ENCODE measurements at places on chromosomes 11 and 22.
A peak's percentile ranks its signal among the peaks of the same experiment; 100 is the strongest.

DNA sequence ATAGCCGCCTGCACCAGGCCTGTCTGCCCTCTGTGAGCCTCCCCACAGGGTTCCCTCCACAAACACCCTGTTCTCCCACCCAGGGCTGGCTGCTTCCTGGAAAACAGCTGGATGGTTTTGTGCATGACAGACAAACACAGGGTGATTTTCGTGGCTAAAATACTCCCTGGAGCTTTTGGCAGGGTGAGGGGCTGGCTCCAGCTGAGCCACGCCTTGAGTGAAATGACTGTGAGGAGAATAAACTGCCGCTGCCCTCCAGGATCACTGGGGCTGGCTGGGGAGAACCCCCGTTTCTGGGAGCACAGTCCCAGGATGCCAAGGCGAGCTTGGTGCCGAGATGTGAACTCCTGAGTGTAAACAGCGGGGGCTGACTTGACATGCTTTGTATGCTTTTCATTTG, 20.3 kb upstream of the PPP6R3 start:
- H3K27me3 ChIP-seq: no peaks in the 10 kb centered on the region
- H3K4me3 ChIP-seq: no peak overlapping the region
- no peak overlapping the region for H3K27ac ChIP-seq
- H3K36me3 ChIP-seq: no peaks in the 10 kb centered on the region

DNA sequence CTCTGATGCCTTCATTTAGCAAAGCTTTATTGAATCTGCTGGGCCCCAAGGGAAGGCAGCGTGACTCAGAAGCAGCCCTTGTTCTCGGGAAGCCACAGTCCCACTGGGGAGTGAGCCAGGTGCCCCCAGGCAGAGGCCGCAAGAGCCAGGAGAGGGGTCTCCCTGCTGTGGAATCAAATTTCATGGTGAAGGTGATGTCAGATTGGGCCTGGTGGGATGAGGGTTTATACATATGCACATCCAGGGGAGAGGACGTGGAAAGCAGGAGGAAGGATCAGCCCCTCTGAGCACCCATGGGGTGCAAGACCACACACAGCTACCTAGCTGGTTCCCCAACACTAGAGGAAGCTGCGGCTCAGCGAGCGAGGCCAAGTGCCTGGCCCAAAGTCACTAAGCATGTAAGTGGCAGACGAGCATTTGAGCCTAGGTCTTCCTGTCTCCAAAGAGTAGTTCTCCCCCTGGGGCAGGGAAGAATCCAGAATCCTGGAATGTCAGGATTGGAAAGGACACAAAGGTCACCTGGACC, 2.0 kb downstream of the SYNGR1 start:
- H3K27me3 ChIP-seq: peaks cover 37% of the 10 kb centered on the region
- no peak overlapping the region for H3K27ac ChIP-seq
- H3K4me3 ChIP-seq: no peak overlapping the region
- H3K36me3 ChIP-seq: no peaks in the 10 kb centered on the region
- peaks cover 2% of the 10 kb centered on the region for H3K4me1 ChIP-seq

DNA sequence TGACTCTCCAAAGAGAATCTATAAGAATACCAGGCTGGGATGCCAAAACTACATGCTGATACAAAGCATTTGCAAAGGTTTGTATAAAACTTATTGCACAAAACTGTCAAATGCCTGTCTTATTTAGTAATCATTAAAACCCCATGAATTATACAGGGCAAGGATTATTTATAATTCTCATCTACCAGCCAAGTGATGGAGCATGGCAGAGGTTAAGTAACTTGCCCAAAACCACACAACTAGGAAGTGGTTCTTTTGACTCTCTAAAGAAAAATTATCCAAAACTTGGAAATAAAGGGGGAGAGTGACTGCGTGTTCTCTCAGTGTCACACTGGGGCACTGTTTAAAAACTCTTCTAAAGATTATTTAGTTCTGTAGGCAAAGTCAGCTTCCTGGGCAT, 17.4 kb upstream of the CLMP start:
- H3K4me3 ChIP-seq: no peak overlapping the region
- peaks cover 55% of the 10 kb centered on the region for H3K27me3 ChIP-seq
- H3K4me1 ChIP-seq: no peaks in the 10 kb centered on the region
- H3K27ac ChIP-seq: no peak overlapping the region

DNA sequence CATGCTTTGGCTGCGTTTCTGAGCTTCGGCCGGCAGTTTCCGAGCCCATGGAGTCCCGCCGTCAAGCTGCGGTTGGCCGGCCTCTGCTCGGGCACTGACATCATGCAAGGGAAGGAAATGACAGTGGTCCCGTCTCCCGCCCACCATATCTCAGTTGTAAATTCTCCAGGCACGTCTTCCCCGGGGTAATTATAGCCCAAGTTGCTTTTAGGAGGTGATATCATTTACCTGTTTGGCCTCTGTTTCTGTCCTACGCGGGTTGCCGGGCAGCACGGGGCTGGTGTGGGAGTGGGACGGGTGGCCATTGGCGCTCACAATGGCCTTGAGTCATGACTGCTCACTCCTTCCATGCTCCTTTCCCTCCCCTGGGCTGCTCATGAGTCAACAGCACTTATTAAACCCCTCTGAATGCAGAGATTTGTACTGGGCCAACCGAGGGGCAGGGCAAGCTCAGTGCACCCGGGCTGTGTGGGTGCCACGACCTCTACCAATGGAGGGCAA, 4.2 kb upstream of the ANO1 start:
- H3K27ac ChIP-seq: no peak overlapping the region
- no peak for DNase-seq
- H3K27me3 ChIP-seq: peaks cover 64% of the 10 kb centered on the region
- H3K4me1 ChIP-seq: peaks cover 2% of the 10 kb centered on the region
- no peaks in the 10 kb centered on the region for H3K36me3 ChIP-seq
- H3K4me3 ChIP-seq: no peak overlapping the region

GRCh38 chr22:48554893-48555572, 1272.6 kb downstream of the BRD1 start:
- H3K4me3 ChIP-seq: no peak overlapping the region
- no peak overlapping the region for H3K27ac ChIP-seq
- no peaks in the 10 kb centered on the region for H3K27me3 ChIP-seq
- no peak for DNase-seq
- H3K4me1 ChIP-seq: no peaks in the 10 kb centered on the region

DNA sequence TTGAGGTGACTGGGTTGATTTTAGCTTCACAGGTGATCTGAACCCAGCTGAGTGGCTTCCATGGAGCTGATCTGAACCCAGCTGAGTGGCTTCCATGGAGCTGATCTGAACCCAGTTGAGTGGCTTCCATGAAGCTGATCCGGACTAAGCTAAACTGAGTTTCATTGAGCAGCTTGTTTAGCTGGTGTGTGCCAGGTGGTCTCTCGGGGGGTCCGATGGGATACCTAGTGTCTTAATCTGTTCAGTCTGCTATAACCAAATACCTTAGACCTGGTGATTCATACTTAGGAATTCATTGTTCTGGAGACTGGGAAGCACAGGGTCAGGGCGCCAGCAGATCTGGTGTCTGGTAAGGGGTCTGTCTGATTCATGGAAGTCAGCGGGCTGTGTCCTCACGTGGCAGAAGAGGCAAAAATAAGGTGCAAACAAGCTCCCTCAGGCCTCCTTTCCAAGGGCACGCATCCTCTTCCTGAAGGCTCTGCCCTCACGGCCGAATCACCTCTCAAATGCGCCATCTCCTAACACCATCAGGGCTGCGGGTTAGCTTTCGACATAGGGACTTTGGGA, 52.5 kb upstream of the KCNQ1OT1 start:
- no peaks in the 10 kb centered on the region for H3K27me3 ChIP-seq
- no peak overlapping the region for H3K4me3 ChIP-seq
- H3K27ac ChIP-seq: no peak overlapping the region
- no peaks in the 10 kb centered on the region for H3K36me3 ChIP-seq
- H3K4me1 ChIP-seq: no peaks in the 10 kb centered on the region

DNA sequence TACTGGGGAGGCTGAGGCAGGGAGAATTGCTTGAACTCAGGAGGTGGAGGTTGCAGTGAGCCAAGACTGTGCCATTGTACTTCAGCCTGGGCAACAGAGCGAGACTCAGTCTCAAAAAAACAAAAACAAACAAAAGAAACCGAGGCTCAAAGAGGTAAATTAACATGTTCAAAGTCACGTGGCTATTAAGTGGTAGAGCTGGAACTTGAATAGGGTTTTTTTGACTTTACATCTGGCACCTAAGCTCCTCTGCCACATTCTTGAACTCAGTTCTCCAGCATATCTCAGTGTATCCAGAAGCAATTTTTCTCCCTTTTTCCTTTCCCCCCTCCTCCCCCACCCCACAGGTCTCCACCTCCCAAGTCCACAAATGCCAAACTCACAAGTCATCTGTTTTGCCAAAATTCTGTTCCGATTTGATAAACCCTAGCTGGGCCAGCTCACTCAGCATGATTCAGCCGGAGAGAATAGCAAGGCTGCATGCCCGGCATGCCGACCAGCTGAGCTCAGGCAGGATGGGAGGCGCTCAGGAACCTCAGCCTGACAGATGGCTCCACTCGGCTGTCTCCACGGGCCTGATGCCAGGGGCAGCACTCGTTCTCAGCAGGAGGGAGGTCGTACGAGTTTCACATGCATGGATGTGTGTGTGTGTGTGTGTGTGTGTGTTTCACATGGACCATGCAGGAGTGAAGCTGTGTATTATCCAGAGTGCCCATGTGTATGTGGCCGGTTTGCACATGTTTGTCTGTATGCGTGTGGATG, 63.2 kb upstream of the RRAS2 start:
- H3K27ac ChIP-seq: no peak overlapping the region
- no peak overlapping the region for H3K4me3 ChIP-seq
- peaks cover 2% of the 10 kb centered on the region for H3K27me3 ChIP-seq
- H3K4me1 ChIP-seq: peaks cover 14% of the 10 kb centered on the region
- DNase-seq: no peak

GRCh38 chr11:78110830-78111229, 28.6 kb downstream of the ALG8 start:
- no peaks in the 10 kb centered on the region for H3K4me1 ChIP-seq
- no peak overlapping the region for H3K4me3 ChIP-seq
- H3K27me3 ChIP-seq: no peaks in the 10 kb centered on the region

DNA sequence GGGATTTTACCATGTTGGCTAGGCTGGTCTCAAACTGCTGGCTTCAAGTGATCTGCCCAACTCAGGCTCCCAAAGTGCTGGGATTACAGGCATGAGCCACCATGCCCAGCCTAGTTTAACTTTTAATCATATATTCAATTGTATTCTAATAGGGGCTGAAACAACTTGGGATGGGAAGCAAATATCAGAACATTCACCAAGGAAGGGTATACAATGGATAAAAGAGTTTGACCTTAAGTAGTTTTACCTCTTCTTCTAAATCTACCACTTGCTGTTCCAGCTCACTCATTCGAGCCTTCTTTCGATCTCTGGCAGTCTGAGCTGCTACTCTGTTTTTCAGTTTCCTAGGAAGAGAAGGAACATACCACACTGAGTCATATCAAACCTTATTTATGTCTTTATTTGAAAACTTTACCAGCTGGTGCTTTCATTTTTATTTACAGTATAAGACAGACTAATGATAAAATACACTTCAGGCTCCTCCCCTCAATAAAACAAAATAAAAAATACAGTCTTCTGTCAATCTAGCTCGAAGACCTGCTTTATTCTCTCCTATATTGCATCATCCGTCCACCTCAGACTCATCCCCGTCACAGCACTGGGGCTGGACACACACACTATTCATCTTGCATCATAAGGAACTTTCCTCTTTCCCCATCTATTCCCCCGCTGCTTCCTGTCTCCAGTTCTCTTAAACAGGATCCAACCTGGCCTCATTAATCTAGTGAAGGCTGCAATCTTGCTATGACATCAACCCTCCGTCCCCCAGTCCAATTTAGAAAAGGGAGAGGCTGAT, 1.4 kb downstream of the XBP1 start:
- no peak for DNase-seq
- H3K36me3 ChIP-seq: peaks cover 73% of the 10 kb centered on the region

DNA sequence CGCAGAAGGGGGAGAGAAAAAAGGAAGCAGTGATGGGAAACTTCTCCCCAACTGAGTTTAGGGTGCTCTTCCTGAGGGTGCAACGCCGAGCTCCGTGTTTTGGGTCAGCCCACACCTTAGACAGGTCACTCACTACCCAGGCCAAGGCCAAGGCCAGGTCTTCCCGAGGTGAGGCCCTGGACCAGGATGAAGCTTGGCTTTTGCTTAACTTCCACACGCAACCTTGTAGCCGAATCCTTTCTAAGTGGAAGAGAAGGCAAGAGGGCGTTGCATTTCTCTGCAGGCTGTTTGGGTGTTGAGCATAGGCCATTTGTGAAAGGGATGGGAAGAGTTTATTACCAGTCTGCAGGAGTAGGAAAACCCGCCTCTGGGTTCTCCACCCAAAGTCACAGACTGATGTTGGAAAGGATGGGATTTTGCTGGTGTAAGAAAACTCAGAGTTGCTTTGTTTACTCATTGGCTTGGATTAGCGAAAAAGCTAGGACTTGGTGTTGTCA, 1.5 kb downstream of the KREMEN1 start:
- H3K4me1 ChIP-seq: peaks cover 14% of the 10 kb centered on the region
- peaks cover 73% of the 10 kb centered on the region for H3K27me3 ChIP-seq
- no peaks in the 10 kb centered on the region for H3K36me3 ChIP-seq
- H3K4me3 ChIP-seq: peak overlapping the region; percentile 51
- H3K27ac ChIP-seq: no peak overlapping the region

DNA sequence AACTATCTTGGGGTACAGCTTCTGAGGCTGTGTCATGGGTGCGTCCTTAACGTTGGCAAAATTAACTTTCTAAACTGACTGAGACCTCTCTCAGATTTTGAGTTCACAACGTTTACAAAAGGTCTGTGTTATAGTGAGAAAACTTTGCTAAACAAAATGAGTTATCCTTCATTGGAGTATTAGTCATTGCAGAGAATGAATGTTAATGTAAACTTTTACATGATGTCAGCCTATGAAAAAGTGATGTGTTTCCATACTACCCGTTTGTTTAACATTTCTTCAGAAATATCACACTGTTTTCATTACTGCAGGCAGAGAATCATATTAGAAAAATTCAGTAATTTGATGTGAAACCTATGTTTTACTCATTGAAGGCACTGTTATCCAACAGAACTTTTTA, 32.1 kb downstream of the HSD17B12 start:
- H3K27ac ChIP-seq: no peak overlapping the region
- peaks cover 47% of the 10 kb centered on the region for H3K36me3 ChIP-seq
- DNase-seq: no peak
- no peak overlapping the region for H3K4me3 ChIP-seq

DNA sequence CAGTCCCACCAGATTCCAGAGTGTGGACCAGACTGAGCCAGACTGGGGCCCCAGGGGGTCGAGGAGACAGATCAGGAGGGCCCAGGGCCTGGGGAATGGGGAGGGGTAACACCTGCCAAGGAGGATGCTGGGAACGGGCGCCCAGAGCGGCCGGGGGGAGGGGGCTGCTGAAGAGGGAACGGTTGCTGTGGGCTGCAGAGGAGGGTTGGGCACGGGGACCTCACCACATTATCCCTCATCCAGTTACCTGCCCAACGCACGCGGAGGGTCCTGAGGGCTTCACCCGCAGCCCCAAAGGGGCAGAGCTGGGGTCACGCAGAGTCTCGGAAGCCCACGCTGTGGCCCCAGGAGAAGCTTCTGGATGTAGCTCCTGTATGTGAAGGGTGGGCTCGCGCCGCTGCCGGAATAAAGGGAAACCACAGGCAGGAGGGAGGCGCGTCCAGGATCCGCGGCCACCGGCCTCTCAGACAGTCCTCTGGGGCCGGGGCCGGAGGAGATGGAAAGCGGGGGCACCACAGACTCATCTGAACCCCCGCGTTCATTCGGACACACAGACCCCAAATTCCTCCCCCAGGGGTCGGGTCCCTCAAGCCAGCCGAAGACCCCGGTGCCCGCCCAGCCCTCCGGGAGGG, 866 bp upstream of the SELENOO start:
- no peak for DNase-seq
- peaks cover 30% of the 10 kb centered on the region for H3K36me3 ChIP-seq
- peaks cover 9% of the 10 kb centered on the region for H3K4me1 ChIP-seq
- peak overlapping the region; percentile 38 for H3K27ac ChIP-seq
- no peaks in the 10 kb centered on the region for H3K27me3 ChIP-seq

GRCh38 chr22:25892678-25893077, 150.7 kb downstream of the MYO18B start:
- no peaks in the 10 kb centered on the region for H3K36me3 ChIP-seq
- DNase-seq: no peak
- no peak overlapping the region for H3K27ac ChIP-seq
- H3K27me3 ChIP-seq: peaks cover 3% of the 10 kb centered on the region

Measured in activated T-helper 2 cell treated with anti-CD3 and anti-CD28 coated beads, Interferon-gamma antibody, Interleukin-2, Interleukin-4, amounts not matched to agents 10 μg/mL and 5 μg/mL and 100 μg/mL, durations not matched to agents 14 hours and 24 hours and 36 hours (primary cell).